ENCODE measurements at places on chromosomes 6 and 20.

GRCh38 chr6:139790527-139790926 lies 416.1 kb upstream of the CITED2 start:
- no peak for DNase-seq

DNA sequence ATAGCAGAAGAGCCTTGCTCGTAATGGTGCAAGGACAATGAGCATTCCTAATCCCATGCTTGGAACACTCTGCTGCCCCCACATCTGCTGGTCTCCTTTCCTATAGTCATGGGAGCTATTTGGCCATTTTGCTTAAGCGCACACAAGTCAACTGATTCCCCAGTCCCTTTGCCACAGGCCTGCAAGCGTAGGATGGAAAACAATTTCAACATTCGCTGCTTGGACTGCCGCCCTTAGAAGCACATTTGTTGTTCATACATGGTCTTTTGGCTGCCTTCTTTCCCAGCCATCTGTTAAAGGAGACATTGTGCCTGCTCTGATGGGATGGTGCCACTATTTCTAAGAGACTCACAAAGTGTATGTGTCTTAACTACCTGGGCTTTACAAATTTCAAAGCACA lies 96.9 kb downstream of the RFX6 start:
- DNase-seq = no peak

GRCh38 chr20:61890210-61890609 lies 175.5 kb downstream of the TAF4 start:
- no peak for DNase-seq

GRCh38 chr6:36285187-36285671 lies 15.4 kb downstream of the PNPLA1 start:
- DNase-seq = no peak

GRCh38 chr20:36881331-36881730 lies 5.4 kb downstream of the TLDC2 start:
- no peak for DNase-seq

DNA sequence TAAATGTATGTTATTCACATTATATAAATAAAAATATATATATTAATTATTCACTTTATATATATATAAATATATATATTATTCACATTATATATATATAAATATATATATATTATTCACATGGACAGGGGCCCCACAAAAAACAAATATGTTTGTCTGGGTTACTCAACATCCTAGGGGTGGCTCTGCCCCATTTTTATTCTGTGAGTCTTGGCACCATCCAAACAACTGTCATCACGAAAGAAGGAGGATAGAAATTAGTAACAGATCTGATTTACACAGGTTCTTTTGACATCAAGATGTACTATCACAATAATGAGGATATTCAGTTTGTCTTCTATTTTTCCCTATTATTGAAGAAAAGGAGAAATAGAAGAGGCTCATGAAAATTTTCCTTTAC lies 187.3 kb downstream of the GPX5 start:
- DNase-seq = no peak

GRCh38 chr6:166558156-166559005 lies 28.1 kb downstream of the RAMACL start:
- DNase-seq = no peak

DNA sequence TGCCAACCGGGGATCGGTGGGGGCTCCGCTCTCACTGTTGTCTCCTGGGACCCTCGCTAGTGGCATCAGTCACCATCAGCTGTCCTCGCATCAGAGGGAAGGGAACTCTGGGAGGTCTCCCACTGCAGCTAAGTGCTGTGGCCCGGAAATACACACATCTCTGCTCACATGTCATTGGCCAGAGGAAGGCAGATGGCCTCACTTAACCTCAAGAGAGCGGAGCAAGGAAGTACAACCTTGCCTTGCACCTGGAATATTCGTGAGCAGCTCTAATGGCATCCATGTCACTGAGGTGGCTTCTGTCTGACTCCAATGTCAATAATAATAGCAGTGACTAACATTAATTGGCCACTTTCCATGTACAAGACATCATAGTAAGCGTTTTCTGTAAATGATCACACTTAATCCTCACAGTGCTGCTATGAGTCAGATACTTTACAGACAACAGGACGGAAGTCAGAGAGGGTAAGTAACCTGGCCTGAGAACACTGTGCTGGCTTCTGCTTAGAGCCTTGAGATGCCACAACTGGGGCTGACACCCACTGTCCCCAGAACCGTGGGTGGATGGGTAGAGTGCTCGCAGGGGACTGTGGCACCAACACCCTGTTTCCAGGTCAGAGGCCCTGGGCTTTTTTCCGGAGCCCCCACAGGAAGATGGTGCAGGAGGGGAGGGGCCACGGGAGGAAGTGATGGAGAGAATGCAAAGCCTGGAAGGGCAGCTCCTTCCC lies 6.0 kb downstream of the LHFPL5 start:
- peak; percentile 91 for DNase-seq

- no peak for DNase-seq
Observed at GRCh38 chr6:136405420-136406029, 115.9 kb upstream of the BCLAF1 start.

DNA sequence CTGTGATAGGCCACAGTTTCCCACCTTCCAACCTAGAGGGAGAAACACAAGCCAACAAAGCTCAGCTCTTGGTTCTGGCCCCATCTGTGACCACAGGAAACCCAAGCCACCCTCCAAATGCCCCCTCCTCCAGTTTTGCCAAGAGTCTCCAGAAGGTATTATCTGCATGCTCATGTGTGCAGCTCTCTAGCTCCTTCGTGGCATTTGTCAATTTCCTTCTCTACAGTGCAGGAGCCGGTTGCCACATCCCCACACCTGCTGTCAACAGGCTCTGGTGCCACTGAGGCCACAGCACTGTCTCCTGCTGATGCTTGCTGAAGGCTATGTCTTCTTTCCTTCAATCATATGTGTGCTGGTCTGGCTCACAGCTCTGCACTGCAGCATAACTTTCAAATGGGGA lies 177.2 kb downstream of the CLIC5 start:
- DNase-seq = no peak

DNA sequence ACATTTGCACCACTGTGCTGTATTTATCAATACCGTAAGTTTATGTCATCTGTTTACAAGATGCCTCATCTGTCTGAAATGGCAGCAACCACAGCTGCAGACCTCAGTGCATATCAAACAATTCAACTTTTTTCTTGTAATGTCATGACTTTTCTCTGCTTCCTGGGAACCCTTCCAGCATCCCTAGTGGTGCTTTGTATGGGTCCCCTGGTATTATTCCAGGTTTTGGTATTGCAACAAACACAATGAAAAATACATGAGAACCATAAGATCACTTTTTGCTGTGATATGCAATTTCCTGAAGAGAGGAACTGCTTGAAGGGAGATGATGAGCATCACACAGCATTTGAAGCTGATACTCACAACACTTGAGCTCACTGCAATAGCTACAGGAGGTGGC lies 12.0 kb upstream of the TXNDC5 start:
- DNase-seq = no peak

DNA sequence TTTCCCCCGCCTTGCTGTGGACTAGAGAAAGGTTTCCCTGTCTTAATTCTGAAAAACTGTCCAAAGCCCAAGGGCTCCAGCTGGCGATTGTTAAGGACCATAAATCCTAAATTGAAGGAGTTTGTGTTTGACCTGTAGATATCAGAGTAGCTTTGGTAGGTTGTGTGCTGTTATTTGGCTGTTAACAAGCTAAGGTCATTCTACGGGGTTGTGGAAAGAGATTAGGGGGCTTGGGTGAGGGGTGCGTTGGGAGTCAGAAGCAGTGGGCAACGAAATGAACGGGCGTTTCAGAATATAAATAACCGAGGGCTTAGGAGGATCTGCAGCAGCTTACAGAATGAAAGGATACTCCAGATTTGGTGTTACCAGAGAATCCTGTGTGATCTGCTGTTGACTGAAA lies 32.6 kb upstream of the BTN3A2 start:
- no peak for DNase-seq

DNA sequence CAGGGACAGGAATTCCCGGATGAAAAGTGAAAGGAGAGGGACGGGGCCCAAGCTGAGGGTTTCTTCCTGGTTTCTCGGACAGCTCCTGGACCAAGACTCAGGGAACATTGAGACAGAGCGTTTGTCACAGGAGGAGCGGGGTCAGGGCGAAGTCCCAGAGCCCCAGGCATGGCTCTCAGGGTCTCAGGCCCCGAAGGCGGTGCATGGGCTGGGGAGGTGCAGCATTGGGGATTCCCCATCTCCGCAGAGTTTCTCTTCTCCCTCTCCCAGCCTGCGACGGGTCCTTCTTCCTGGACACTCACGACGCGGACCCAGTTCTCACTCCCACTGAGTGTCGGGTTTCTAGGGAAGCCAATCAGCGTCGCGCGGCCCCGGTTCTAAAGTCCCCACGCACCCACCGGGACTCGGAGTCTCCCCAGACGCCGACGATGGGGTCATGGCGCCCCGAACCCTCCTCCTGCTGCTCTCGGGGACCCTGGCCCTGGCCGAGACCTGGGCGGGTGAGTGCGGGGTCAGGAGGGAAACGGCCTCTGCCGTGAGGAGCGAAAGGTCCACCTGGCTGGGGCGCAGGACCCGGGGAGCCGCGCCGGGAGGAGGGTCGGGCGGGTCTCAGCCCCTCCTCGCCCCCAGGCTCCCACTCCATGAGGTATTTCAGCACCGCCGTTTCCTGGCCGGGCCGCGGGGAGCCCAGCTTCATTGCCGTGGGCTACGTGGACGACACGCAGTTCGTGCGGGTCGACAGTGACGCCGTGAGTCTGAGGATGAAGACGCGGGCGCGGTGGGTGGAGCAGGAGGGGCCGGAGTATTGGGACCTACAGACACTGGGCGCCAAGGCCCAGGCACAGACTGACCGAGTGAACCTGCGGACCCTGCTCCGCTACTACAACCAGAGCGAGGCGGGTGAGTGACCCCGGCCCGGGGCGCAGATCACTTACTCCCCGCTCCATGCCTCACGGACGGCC lies 54.6 kb upstream of the POLR1H start:
- no peak for DNase-seq

GRCh38 chr20:57987659-57988058 lies 240.8 kb downstream of the ANKRD60 start:
- no peak for DNase-seq

GRCh38 chr6:119540417-119540816 lies 190.9 kb upstream of the MAN1A1 start:
- no peak for DNase-seq

DNA sequence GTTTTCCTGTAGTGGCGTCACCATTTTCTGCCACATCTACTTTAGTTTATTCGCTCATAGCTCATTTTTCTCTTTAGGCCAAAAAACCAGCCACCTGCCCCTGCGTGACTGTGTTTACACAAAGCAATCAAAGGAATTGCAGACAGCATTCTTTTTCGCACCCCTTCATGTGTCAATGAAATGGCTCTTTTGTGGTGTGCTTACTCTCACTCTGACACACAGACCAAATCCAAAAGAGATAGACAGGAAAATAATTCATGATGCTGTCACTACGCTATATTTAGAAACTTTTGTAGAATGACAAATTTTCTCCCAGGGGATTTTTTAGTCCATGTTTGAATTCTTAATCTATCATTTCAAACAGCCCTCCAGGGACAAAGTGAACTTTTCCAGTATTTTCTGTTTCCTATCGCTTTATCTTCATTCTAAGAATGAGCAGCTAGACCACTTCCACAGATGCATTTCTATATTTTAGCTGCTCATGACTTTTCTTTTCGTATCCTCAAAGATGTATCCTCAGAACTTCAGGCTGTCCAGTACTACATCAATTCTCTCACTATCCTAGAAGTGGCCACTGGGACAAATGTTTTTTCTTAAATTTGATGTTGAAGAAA lies 37.9 kb upstream of the KHDRBS2 start:
- DNase-seq = no peak

GRCh38 chr6:148747471-148748165 lies 788 bp downstream of the UST start:
- peak; percentile 10 for DNase-seq

DNA sequence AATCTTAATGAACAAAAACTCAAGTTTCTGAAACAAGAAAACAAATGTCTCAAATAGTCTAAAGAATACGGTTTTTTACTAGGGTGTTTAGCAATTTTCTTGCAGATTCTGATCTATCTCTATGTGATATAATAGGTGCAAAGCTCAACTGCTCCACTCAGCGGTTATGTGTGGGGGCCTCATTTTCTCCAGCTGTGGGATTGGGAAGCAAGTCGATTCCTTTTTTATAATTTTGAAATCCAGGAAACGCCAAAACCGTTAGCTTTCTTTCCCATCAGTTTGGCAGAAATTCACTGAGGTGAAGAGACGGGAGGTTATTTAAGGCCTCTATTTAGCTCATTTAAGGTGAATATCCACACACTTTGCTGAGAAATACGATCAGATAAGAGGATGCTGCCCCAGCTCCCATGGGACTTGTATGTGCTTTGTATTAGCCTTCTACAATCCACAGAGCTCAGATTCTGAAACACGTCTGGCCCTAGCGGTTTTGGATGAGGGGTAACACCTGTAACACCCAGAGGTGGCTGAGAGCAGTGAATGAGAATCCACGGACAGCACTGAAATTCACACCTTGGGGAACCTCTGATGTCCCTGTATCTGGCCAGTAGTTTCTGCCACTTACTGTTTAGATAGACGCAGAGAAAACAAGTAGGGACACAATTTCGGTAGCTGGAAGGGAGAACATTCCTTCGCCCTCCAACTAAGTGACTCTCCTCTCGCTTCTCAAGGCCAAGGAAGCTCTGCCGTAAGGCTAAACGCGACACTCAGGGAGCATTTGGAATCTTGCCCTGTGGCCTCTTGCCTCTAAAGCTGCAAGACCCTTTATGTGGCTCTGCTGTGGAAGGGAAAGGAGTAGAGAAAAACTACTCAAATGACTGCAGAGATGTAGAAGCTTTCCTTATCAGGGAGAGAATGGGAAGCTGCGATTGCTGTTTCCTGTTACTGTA lies 6.5 kb upstream of the BCAS4 start:
- peak; percentile 65 for DNase-seq

DNA sequence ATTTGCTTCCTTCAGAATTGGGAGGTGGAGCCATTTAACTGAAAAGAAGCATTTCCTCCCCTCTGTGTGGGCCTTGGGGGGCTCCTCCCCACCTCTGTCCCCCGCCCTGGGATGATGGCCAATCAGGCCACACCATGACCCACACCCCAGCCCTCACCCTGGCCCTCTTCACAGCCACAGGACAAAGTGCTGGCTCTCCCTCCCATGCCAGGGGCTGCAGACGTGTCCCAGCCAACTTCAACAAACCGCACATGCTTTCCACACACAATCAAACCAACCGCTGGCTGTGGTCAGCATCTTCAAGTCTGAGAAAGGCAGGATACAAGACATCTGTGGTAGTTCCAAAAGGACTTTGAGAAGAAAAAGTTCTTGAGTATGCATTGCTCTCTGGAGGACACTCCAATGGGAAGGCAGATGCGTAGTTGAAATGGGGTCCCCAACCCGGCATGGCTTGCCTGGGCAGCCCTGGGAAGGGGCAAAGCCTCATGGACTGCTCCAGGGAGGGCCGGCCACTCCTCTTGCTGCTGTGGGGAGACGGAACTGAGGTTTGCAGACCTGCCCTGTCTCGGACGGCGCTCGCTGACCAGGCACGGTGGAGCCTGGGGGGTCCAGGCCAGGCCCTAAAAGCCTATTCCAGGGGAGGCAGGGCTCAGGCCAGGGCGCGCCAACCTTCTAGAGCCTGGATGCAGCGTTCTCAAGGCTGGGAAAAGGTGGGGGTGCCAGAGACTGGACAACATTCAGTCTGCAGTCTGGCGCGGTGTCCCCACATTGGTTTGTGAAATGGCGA lies 12.2 kb downstream of the TTLL2 start:
- DNase-seq = no peak
